Testis (tissue), 5 donors: ENCODE measurements at places on chromosomes 2 and 18.

DNA sequence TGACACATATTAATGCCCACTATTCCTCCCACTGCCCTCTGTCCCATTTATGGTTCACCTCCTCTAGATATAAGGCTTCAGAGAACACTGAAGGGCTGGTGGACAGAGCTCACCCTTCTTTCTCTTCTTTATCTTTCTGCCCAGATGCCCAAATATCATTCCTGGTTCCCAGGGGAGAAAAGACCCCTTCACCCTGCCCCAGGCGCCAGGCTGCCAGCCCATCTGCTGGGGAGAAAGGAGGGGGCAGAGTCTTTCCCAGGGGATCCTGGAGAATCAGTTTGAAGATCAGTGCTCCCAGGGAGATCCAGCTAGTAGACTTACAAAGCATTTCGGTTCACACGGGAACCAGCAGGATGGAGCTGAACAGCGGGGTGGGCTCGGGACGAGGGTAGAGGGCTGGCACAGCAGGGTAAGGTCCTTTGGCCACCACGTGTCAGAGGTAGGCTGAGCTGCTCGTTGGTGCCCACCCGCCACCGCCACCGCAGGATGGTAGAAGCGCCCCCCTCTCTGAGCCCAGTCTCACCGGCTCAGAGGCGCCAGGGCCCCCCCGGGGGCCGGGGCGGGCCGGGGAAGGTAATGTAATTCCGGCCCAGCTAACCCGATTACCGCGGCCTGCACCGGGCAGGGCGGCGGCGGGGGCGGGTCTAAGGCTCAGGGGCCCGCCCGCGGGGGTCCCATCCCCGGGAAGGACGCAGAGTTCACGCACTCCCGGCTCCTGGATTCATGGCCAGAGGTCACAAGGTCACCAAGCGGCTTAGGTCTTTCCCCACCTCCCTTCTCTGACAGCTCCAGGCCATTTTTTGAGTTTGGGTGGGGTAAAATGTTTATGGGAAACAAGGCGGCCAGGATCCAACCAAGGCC is 1.3 kb upstream of the TLX2 start:
- no peak for DNase-seq

- DNase-seq, result no peak
These were observed 281.5 kb downstream of the NEDD4L start for GRCh38 chr18:58325494-58325893.

GRCh38 chr2:167752734-167753133 is 494.7 kb downstream of the STK39 start:
- no peak for DNase-seq

DNA sequence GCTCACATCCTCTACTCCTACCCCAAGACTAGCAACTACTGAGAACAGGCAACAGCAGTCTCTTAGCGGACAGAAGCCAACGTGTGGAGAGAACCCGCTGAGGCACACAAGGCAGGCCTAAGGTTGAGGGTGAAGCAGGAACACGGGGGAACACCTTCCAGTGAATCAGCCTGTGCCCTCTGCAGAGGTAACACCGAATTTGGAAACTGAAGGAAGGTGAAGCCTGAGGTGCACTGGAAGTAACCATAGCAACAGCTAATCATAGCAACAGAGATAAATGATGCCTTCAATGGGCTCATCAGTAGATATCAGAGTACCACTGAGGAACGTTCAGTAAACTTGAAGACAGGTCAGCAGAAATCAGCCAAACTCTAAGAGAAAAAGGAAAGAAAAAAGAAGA is 43.3 kb downstream of the OSBPL1A start:
- no peak for DNase-seq

DNA sequence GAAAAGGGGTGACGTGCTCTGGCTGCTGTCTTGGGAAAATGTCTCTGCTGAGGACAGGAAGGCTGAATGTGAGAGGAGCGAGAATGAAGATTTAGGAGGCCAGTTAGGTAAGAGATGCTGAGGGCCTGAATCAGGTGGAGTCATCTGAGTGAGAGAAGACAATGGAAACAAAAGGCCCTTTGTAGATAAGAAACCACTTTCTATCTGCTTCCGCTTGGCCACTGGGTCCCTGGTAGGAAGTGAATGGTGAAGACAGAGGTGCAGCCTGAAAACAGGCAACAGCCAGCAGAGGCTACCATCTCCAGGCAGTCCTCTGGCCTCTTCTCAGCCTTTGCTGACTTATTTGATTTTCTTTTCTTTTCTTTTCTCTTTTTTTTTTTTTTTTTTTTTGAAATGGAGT is 374.0 kb upstream of the SLC14A2 start:
- no peak for DNase-seq

- no peak for DNase-seq
These were observed 112.9 kb downstream of the SOS1 start for GRCh38 chr2:39007875-39008504.

DNA sequence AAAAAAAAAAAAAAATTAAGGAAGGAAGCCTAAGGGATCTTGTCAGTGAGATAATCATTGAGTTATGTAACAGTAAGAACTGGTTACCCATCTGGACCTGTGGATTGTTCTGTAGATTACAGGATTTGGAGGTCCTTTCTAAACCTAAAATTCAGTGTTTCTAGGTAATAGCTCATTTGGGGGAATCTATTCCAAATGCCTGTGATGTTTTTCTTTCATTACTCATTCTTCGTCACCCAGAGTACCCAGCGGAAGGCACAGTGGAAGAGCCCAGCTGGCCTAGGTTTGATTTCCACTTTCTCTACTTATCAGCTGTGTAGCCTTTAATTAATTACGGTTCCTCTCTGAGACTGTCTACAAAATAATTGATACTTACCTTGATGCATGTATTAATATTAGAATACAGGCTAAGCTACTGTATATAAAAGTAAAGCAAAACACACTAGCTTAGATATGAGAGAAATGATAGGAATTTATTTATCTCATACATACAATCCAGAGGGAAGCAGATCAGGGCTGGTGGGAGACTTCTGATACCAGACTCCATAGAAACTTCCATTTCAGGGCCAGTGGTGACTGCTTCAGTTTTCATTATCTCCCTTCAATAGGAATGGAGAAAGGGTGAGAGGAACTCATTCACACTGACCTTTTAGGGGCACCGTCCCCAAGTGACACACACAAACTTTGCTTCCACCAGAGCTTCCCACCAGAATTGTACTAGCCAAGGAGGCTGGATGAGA is 115.8 kb upstream of the NOSTRIN start:
- no peak for DNase-seq

GRCh38 chr18:66825347-66825746 is 221.5 kb upstream of the CDH19 start:
- DNase-seq, result no peak

DNA sequence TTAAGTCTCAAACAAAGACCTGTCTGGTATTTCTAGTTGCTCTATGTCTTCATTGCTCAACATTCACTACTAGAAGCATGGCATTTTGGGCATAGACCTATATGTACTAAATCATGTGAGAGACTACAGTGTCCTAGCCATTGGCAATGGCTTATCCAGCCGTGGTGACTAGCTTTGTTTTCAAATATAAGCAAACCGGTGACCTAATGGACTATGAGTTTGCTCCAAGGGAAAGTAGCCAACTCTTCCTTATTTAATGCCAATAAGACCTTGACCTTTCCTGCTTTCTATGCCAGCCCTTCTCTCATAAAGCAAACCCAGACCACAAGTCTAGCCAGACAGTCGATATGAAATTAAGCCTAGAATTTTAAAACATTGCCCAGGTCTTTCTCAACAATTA is 113.7 kb upstream of the CREB1 start:
- no peak for DNase-seq

DNA sequence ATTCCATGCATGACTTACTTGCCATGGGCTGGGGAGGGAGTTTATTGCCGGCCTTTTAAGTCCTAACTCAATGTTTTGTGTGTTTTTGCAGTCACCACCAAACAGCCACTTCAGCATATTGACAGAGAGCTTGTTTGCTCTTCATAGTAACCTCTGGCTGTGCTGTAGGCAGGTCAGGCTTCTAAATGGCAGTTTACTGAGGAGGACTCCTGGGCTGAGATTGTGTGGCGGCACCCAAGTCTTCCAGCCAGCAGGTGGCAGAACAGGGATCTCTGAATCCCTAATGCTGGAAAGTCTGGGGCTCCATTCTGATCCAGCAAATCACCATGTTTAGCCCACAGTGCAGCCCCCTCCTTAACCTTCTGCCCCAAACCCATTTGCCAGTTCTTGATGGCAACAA is 121.2 kb downstream of the CAPN13 start:
- no peak for DNase-seq

- DNase-seq, result no peak
These were observed 357.1 kb downstream of the CPS1 start for GRCh38 chr2:210913461-210913860.

DNA sequence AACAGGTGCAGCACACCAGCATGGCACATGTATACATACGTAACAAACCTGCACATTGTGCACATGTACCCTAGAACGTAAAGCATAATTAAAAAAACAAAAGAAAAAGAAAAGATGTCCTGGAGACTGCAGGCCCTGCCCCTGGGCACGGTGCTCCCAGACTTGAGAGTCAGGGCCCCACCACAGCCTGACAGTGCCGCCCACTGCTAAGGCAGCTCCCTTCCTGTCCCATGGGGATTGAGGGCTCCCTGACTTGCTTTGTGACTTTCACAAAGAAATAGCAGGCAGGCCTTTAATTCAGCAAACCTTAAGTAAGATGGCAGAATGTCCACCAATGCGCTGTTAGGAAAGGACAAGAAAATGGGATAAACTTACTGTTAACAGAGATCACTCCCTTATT is 116.8 kb downstream of the NDUFA10 start:
- no peak for DNase-seq

DNA sequence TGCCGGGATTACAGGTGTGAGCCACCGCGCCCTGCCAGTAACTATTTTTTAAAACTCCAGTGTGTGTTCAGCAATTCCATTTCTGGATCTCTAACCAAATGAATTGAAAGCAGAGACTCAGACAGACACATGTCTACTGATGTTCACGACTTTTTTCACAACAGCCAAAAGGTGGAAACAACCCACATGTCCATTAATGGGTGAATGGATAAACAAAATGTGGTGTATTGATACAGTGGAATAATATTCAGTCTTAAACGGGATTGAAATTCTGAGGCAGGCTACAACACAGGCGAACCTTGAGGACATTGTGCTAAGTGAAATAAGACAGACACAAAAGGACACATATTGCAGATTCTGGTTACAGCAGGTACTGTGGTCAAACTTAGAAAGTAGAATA is 55.0 kb downstream of the DDX1 start:
- no peak for DNase-seq

- DNase-seq, result no peak
These were observed 14.6 kb upstream of the KCNE4 start for GRCh38 chr2:223037445-223037800.

- peak; percentile 72 for DNase-seq
These were observed 24.0 kb downstream of the RAX start for GRCh38 chr18:59249199-59249774.

- no peak for DNase-seq
These were observed 166.5 kb downstream of the SEPTIN10 start for GRCh38 chr2:109447251-109447661.

DNA sequence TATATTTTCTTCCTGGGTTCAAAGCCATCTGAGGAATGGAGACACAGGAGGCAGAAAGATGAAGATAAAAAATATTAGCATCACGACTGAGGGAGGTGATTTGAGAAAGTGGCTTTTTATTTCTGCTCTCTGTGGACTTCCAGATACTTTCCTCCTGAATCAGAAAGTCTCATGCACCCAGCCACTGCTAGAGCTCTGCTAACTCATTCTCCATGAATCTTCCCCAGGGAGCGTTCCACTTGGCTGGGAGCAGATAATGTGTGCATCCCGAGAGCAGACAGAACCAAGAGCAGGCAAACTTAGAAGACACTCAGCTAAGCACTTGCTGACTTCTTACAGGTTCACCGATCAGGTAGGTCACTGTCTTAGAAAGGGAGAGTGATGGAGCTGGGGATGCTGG is 264.1 kb upstream of the THUMPD2 start:
- no peak for DNase-seq
